ENCODE measurements at places on chromosomes 2 and 18.

DNA sequence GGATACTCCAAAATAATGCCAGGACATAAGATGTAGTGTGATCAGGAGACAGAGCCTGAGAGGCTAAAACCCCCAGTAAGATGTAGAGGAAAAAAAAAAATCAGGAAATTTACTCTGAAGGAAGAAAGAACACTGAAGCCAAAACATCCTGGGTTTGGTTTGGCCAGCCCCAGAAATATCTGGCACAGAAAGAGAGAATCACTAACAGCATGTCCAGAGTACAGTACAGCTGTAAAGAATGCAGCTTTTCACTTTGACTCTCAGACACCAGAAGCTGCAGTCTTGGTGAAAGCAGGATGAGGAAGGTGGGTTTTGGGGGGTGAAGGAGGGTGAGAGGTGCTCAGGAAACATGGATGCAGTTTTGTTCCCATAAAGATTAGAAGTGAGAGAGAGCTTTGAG lies 1577.7 kb upstream of the ACVR2A start:
- DNase-seq = no peak

GRCh38 chr18:53135654-53136053 lies 795.7 kb downstream of the DCC start:
- DNase-seq = no peak

DNA sequence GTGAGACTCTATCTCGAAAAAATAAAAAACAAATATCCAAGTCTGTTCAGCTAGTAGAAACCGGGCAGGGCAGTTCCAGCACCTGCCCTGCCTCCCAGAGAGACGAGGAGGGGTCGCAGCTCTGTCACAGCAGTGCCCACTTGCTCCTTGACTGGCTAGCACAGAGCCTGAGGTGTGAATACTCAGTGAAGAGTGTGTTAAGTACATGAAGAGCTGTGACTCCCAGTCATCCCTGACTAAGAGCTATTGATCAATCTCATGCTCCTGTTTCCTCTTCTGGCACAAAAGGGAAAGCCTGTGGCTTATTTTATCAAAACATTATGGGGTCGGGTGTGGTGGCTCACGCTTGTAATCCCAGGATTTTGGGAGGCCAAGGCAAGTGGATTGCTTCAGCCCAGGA lies 83.0 kb upstream of the FZD7 start:
- DNase-seq = no peak

- DNase-seq = no peak
These were observed 233.1 kb downstream of the SEPTIN10 start for GRCh38 chr2:109380502-109381326.

GRCh38 chr2:68994864-68995263 lies 18.1 kb upstream of the ANTXR1 start:
- no peak for DNase-seq

DNA sequence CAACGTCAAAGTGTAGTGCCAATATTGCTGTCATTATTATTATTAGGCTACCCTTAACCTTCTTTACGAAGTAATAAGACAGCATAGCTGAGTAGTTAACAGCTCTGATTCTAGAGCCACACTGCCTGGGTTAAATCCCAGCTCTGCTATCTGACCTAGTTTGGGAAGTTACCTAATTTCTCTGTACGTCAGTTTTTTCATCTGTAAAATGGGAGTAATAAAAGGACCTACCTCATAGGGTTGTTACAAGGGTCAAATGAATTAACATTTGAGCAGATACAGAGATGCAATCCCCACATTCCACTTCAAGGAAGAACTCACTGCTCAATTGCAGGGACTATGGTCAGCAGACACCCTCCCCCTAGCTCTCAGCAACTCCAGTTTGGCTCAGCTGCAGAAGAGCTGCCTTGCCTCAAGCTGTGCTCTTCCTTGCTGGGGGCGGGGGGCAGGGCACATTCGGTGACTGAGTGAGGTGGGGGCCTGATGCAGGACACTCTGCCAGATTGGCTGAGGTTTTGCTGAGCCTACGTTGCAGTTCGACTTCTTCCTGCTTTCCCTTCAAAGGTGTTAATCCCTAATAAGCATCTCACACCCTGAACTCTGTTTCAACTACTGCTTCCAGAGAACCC lies 11.0 kb upstream of the LGALSL start:
- DNase-seq = no peak

DNA sequence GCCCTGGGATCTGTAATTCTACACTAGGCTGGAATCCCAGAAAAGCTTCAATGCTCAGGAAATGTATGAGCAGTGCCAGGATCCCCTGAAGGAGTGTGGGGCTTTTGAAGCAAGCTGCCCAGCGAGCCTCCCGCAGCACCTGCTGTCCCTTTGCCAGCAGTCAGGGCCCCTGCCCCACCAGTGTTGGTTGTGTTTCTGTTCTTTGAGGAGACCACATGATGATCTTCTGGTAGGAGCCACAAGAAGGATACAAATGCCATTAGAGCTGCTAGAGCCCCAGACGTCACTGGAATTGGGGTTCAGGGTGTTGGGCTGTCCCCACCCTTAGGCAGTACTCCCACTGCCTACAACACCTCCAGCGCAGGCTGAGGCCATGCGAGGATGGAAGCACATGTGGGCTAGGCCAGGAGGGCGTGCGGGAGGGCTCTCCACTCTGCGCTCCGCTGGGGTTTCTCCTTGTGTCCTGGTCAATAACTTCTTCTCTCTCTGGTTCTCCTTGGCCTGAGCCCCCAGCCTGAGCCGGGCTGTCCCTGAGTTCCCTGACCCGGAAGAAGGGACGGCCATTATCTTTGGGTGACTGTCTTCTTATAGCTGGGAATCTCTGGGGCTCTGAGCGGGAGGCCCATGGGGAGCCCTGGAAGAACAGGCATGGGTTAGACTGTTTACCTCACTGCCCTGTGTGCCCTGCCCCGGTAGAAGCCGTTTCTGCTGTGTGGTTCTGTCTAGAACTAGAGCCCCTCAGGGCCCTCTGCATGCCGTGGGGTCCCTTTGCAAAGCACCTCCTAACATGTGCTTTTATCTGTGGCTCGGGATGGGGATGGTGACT lies 73.9 kb downstream of the LRRFIP1 start:
- DNase-seq = no peak

- no peak for DNase-seq
These were observed 243.0 kb downstream of the RPRM start for GRCh38 chr2:153235516-153235915.

GRCh38 chr18:48032876-48033789 lies 102.7 kb upstream of the SMAD2 start:
- DNase-seq = no peak

DNA sequence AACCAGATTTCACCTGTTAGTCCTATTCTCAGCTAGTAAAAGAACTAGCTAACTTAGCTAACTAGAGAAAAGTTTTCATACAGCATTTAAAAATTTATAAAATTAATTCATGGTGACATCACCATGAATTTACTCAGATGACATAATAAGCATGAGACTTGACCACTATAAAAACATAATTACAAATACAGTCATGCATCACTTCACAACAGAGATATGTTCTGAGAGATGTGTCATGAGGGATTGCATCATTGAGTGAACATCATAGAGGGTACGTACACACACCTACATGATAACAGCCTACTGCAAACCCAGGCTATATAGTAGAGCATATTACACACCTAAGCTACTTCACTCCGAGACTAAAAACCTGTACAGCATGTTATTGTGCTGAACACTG lies 481.3 kb upstream of the CHAC2 start:
- no peak for DNase-seq

- no peak for DNase-seq
These were observed 116.2 kb downstream of the RIF1 start for GRCh38 chr2:151525821-151526373.

GRCh38 chr2:223058952-223059716 lies 7.1 kb downstream of the KCNE4 start:
- DNase-seq = no peak

- DNase-seq = no peak
These were observed 4.2 kb upstream of the HOXD13 start for GRCh38 chr2:176088048-176088936.

GRCh38 chr2:20523073-20523798 lies 76.4 kb downstream of the RHOB start:
- no peak for DNase-seq

GRCh38 chr2:162070228-162070936 lies 3.6 kb downstream of the DPP4 start:
- no peak for DNase-seq

- peak; percentile 28 for DNase-seq
These were observed 645 bp downstream of the MIB1 start for GRCh38 chr18:21741312-21741561.

DNA sequence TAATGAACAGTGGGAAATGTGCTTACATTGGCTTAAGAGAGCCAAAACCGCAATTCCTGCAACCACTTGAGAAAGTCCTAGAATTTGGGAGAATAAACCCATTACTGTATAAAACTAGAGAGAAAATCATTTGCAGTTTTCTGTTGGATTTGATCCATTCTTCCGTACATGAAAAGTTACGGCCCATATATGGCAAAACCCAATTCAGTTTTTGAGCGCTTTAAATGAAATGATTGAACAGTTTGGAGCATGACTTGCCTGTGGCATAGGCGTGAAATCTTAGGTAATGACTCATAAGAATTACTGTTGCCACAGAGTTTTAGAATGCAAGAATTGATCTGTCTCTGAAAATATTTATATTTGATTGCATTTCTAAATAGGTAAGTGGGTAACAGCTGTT lies 52.0 kb downstream of the PHLPP1 start:
- DNase-seq = no peak

GRCh38 chr2:115609978-115610377 lies 1167.5 kb downstream of the DPP10 start:
- no peak for DNase-seq

- DNase-seq = no peak
These were observed 2.5 kb upstream of the ANKRD39 start for GRCh38 chr2:96860065-96861029.

DNA sequence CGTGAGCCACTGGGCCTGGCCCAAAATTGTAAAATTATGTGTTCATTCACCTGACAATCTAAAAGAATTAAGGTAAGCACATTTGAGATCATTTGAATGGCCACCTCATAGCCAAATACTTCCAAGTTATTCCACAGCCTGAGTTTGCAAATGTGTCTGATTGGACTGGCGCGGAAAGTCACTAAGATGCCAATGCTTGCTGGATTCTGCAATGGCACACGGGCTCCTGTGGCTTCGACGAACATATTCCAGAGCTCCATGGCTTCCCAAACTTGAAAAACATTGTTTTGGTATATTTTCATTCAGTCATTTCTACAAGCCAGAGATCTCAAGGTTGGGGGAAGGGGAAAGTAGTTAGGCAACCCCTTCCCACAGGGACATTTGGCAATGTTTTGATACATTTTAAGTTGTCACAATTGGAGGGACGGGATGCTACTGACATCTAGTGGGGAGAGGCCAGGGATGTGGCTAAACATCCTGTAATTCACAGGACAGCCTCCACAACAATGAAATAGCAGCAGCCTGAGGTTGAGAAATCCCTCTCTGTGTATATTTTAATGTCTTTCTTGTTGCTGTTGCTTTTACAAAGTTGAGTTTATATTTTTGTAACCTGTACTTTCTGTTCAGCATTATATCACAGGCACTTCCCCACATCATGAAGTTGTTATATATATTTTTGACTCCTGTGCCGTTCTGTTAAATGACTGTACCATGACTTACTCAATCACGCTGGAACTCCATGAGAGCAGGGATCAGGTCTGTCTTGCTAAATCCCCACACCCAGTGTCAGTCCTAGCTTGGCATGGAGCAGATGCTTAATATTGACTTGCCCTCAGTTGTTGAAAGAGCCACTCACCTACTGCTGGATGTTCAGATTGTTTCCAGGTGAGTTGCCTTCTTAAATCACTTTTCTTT lies 56.9 kb downstream of the COL4A4 start:
- no peak for DNase-seq

DNA sequence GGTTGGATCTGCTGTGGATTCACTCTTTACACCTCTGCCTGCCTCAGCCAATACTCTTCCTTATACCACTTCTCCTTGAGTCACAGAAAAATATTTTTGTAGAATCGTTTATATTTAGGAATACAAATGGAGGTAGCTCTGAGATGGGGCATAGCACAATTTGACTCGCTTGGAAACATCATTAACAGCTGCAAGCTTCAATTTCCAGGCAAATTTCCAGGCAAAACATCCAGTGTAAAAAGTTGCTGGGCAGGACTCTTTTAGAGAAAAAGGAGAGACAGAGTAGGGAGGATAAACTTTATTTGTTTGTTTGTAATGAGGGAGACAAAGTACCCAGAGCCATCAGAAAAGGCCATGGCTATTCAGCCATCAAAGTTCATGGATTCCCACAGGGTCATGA lies 74.4 kb upstream of the SOX11 start:
- no peak for DNase-seq

GRCh38 chr18:56606618-56607017 lies 31.8 kb downstream of the TXNL1 start:
- no peak for DNase-seq

DNA sequence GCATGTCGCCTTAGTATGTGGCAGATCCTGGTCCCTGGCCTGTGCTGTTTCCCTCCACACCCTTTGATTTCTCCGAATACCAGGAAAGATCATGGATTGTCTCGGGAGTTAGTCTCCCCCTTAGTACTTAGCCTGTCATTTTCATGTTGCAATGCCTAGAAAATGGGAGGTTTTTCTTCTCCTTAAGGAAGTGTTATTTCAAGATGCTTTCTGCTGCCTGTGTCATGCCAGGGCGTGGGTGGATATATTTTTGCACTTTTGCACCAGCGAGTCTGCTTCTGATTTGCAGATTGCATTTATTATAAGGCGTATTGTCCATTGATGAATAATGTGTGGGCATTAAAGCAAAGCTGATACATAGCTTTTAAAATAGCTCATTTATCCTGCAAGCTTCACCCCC lies 223.5 kb downstream of the NEDD4L start:
- DNase-seq = no peak

DNA sequence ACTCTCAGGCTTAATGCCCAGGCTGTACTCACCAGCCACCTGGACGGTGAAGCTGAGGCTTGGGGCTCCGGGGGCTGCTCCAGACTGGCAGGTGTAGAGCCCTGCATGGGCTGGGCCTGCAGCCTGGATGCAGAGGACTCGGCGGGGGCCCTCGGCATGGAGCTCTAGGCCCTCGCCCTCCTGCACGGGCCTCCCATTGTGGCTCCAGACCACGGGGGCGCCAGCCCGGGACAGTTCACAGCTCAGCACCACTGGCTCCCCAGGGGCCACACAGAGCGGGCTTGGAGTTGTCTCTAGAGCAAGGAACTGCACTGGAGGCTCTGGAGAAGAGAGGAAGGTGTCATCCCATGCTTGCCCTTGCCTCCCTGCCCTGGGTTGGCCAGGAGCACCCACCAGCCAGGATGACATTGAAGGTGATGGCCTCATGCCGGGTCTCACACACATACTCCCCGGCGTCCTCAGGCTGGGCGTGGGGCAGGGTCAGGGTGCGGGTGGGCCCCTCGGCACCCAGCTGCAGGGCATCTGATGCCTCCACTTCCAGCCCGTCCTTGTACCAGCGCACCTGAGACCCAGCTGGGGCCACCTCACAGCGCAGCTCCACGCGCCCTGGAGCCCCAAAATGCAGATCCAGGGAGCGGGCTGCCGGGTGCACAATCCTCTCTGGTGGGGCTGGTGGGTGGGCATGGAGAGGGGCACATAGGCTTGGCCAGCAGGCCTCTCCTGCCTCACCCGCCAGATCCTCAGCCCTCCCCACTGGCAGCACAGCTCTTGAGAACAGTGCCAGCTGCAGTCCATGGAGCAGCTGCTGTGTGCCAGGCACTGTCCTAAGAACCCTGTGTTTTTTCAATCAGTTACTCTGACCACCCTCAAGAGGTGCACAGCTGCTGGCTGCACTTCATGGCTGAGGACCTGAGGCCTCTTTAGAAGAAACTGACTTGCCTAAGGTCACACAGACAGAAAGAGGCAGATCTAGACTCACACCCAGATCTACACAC lies 13.3 kb downstream of the OBSL1 start:
- DNase-seq = no peak

- DNase-seq = no peak
These were observed 80.9 kb downstream of the PPP1R1C start for GRCh38 chr2:182066400-182067087.
